Thoracic aorta (tissue), 2 donors: ENCODE measurements at places on chromosomes 1 and 21.
A peak's percentile ranks its signal among the peaks of the same experiment; 100 is the strongest.

DNA sequence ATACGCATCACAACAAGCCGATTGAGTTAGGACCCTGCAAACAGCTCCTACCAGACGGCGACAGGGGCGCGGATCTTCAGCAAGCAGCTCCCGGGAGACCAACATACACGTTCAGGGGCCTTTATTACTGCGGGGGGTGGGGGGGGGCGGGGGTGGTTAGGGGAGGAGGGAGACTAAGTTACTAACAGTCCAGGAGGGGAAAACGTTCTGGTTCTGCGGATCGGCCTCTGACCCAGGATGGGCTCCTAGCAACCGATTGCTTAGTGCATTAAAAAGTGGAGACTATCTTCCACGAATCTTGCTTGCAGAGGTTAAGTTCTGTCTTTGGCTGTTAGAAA lies 162.0 kb downstream of the RUNX1 start:
- no peaks in the 10 kb centered on the region for H3K36me3 ChIP-seq
- no peak for DNase-seq
- peaks cover 14% of the 10 kb centered on the region for H3K27me3 ChIP-seq
- no peak overlapping the region for H3K27ac ChIP-seq

- no peak overlapping the region for H3K4me3 ChIP-seq
- no peak overlapping the region for H3K27ac ChIP-seq
- H3K27me3 ChIP-seq, result no peaks in the 10 kb centered on the region
- H3K36me3 ChIP-seq, result no peaks in the 10 kb centered on the region
- DNase-seq, result no peak
Observed at GRCh38 chr1:245247356-245247755, 92.6 kb downstream of the KIF26B start.

GRCh38 chr1:118945489-118945888 lies 42.7 kb downstream of the TBX15 start:
- no peaks in the 10 kb centered on the region for H3K4me1 ChIP-seq
- H3K4me3 ChIP-seq, result no peak overlapping the region
- no peaks in the 10 kb centered on the region for H3K36me3 ChIP-seq
- no peak for DNase-seq
- no peak overlapping the region for H3K27ac ChIP-seq

- no peaks in the 10 kb centered on the region for H3K36me3 ChIP-seq
- DNase-seq, result peak; percentile 53
- H3K4me1 ChIP-seq, result peaks cover 12% of the 10 kb centered on the region
- H3K27me3 ChIP-seq, result no peaks in the 10 kb centered on the region
- peak overlapping the region; percentile 31 for H3K27ac ChIP-seq
- no peak overlapping the region for H3K4me3 ChIP-seq
Observed at GRCh38 chr1:24714859-24715520, 30.3 kb upstream of the CLIC4 start.
